ENCODE measurements at places on chromosomes 5 and 9. TPM values are rescaled to one million over a fixed set of nuclear protein-coding genes. Genes with fewer than 3 reads are reported as not detected.
A peak's percentile ranks its signal among the peaks of the same experiment; 100 is the strongest.

GRCh38 chr5:58043032-58043945 is 416.6 kb downstream of the PLK2 start:
- peak; percentile 44 for DNase-seq
- no peak overlapping the region for H3K4me3 ChIP-seq
- H3K27me3 ChIP-seq, result no peaks in the 10 kb centered on the region

GRCh38 chr9:113475031-113475430 is 11.5 kb downstream of the RGS3 start:
- no peaks in the 10 kb centered on the region for H3K36me3 ChIP-seq
- no peak overlapping the region for H3K4me3 ChIP-seq
- H3K27ac ChIP-seq, result no peak overlapping the region

GRCh38 chr9:111975709-111976108 is 79.1 kb downstream of the UGCG start:
- H3K4me3 ChIP-seq, result no peak overlapping the region
- H3K27ac ChIP-seq, result no peak overlapping the region
- H3K27me3 ChIP-seq, result peaks cover 2% of the 10 kb centered on the region

GRCh38 chr9:20225826-20226225 is 396.5 kb downstream of the MLLT3 start:
- DNase-seq, result no peak
- no peaks in the 10 kb centered on the region for H3K4me1 ChIP-seq

GRCh38 chr5:149143470-149143869 is 2.2 kb downstream of the ABLIM3 start:
- H3K36me3 ChIP-seq, result no peaks in the 10 kb centered on the region
- H3K4me1 ChIP-seq, result peaks cover 24% of the 10 kb centered on the region

DNA sequence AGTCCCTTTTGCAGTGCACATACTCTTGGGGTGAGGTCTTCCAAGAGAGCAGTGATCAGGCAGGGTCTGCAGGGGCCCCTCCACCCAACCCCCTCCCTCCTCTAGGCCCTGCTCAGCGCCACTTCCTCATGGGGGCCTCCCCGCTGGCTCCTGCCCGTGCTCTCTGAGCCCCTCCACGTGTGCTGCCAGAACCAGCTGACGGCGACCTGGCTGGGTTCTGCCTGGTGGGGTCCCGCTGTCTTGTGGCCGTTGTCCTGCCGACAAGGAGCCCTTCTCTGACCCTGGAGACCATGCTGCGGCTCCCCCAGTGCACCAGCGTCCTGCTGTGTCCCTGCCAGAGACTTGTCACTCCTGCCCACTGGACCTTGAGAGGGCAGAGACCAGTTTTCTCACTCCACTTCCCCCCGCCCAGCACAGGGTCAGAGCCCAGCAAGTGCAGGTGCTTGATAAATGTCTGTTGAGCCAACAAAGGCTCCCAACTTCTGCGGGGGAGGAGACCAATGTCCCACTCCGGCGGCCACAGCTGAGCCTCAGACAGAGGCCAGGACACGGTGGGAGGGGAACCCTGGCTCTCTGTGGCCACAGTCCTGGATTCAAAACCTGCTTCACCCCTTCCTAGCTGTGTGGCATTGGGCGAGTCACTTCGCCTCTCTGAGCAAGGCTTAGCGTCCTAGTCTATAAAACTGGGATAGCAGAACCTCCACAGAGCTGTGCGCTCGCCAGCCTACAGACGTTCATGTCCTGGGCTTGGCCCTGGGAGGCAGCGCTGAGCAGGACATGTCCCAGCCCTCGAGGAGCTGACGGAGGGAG is 24.8 kb downstream of the SARDH start:
- H3K4me1 ChIP-seq, result peaks cover 48% of the 10 kb centered on the region
- no peak for DNase-seq
- H3K27me3 ChIP-seq, result no peaks in the 10 kb centered on the region
- H3K27ac ChIP-seq, result no peak overlapping the region
- no peak overlapping the region for H3K4me3 ChIP-seq

DNA sequence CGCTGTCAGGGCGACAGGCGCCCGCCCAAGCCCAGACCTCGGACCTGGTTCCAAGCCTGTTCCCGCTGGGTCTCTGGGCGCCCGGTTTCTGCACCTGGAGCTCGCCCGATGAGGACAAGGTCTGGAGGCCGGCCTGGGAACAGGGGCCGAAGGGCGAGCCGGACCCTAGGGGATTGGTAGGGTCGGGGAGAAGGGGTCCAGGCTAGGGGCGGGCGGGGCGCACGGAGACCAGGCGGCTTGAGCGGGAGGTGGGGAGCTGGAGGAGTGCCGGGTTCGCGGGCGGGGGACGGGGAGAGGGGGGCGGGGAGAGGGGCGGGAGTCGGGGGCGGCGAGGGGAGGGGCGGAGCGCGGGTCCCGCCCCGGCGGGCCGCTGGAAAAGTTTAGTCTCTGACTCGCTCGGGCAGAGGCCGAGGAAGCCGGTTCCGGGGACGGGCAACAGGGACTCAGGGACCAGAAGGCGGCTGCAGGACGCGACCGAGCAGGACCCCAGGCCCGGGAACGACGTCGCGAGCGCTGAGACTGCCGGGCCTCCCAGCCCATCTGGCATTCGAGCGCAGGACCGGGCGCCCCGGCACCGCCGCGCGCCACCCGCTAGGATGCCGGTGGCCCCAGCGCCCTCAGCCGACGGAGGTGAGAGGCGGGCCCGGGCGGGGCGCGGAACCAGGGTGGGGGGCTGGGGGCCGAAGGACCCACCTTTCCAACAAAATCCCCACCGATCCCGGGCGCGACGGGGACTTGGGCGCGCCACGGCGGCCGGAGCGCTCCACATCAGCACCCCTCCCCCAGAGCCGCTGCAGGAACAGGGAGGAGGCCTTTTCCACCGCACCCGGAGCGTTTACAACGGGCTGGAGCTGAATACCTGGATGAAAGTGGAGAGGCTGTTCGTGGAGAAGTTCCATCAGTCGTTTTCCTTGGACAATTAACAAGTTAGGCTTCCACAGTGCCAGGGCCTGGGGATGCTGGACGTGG is at the start of gene S1PR3:
S1PR3 (plus strand) TSS at position 403 of the 969 bp plus-strand sequence. CDS start 9,733 bp downstream, outside the sequence.
- no peaks in the 10 kb centered on the region for H3K27me3 ChIP-seq
- H3K4me3 ChIP-seq, result peak within 1 kb of the TSS; percentile 98
- peaks cover 10% of the 10 kb centered on the region for H3K36me3 ChIP-seq
- H3K27ac ChIP-seq, result peak within 1 kb of the TSS; percentile 16
- DNase-seq, result no peak

- H3K27ac ChIP-seq, result no peak overlapping the region
- no peak for DNase-seq
- H3K4me3 ChIP-seq, result no peak overlapping the region
- H3K4me1 ChIP-seq, result no peaks in the 10 kb centered on the region
Observed at GRCh38 chr5:1497795-1498622, 25.8 kb downstream of the LPCAT1 start.

GRCh38 chr5:61322738-61323725 is 9.0 kb upstream of the ZSWIM6 start:
- H3K4me1 ChIP-seq, result peaks cover 26% of the 10 kb centered on the region
- no peaks in the 10 kb centered on the region for H3K36me3 ChIP-seq
- DNase-seq, result no peak
- H3K4me3 ChIP-seq, result no peak overlapping the region
- H3K27ac ChIP-seq, result peak overlapping the region; percentile 21
- no peaks in the 10 kb centered on the region for H3K27me3 ChIP-seq

DNA sequence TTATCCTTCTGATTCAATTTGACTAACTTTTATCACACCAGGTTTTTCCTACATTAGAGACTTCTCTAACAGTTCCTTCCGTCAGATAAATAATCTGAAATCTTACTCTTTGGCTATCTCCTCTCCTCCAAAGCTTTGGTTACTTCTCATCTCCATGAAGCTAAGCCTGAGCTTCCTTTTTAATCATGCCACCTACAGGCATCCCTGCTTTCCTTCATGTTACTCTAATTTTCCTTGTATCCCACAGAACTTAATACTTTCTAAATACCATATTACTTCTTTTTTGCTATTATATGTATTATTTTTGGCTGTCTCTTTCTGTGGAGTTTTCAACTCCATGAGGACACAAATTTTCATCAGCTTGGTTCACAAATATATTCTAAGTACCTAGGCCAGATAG is 49.7 kb downstream of the C9 start:
- no peaks in the 10 kb centered on the region for H3K4me1 ChIP-seq
- no peaks in the 10 kb centered on the region for H3K27me3 ChIP-seq
- no peak overlapping the region for H3K27ac ChIP-seq
- no peak overlapping the region for H3K4me3 ChIP-seq

GRCh38 chr5:160260881-160261815 is 31.8 kb downstream of the FABP6 start:
- H3K27me3 ChIP-seq, result no peaks in the 10 kb centered on the region
- peak; percentile 97 for DNase-seq
- H3K4me3 ChIP-seq, result no peak overlapping the region
- H3K4me1 ChIP-seq, result peaks cover 16% of the 10 kb centered on the region

DNA sequence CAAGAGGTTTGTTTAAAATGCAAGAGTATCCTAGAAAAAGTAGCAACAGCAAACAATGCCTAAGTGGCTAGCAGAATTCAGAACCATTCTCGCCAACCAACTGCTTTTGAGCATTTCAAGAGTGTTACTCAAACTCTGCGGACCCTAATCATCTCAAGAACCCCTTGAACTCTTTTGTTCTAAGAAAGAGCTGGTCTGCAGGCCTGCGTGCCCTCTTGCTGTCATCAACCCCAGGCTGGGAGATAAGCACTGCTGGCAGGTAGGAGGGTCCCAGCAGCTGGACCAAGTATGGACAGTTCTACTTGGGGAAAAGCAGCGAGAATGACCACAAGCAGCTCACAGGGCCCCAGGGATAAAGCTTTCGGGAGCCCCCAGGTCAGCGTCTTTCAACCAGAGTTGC is 38.3 kb downstream of the MYO10 start:
- no peaks in the 10 kb centered on the region for H3K27me3 ChIP-seq
- H3K4me1 ChIP-seq, result peaks cover 39% of the 10 kb centered on the region
- H3K36me3 ChIP-seq, result no peaks in the 10 kb centered on the region
- H3K4me3 ChIP-seq, result no peak overlapping the region
- DNase-seq, result no peak
- peak overlapping the region; percentile 25 for H3K27ac ChIP-seq

DNA sequence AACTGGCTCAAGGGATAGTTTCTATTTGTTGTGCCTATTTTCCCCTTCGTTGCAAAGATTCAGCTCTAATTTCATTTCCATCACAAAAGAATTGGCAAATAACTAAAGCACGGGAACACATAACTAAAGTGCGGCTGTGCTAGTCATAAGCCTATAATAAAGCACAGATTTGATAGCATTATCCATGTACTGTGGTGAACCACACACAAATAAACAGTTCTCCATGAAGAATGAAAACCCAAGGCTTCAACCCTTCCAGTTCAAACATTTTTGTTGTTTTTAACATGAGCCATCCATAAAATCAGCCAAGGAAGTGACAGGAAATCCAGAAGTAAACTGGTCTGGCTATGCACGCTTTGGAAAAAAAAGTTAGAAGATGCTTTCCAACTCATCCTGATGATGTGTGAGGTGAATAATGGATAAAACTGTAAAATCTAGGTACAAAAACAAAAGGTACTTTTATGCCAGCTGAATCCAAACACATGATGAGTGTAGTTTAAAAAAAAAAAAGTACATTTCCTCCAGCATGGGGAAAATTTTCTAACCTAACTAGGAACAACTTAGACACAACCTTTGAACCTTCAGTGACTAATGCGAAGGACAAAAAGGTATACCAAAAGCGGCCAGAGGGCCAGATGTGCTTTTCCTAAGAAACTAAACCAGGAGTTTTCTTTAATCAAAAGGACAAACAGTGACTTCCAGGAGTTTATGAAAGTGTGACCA is 10.2 kb downstream of the ZNF608 start:
- peak; percentile 94 for DNase-seq
- H3K27me3 ChIP-seq, result peaks cover 5% of the 10 kb centered on the region
- H3K4me1 ChIP-seq, result peaks cover 21% of the 10 kb centered on the region

- peak overlapping the region; percentile 89 for H3K27ac ChIP-seq
- H3K36me3 ChIP-seq, result peaks cover 3% of the 10 kb centered on the region
- no peaks in the 10 kb centered on the region for H3K27me3 ChIP-seq
- H3K4me3 ChIP-seq, result no peak overlapping the region
- DNase-seq, result peak; percentile 64
Observed at GRCh38 chr5:139690064-139690802, 42.1 kb downstream of the CXXC5 start.

- H3K27ac ChIP-seq, result no peak overlapping the region
- DNase-seq, result no peak
- no peaks in the 10 kb centered on the region for H3K4me1 ChIP-seq
- no peaks in the 10 kb centered on the region for H3K27me3 ChIP-seq
Observed at GRCh38 chr5:83401122-83401731, 70.3 kb upstream of the VCAN start.

GRCh38 chr9:80605129-80605528 is 1033.4 kb downstream of the TLE4 start:
- H3K27me3 ChIP-seq, result no peaks in the 10 kb centered on the region
- no peaks in the 10 kb centered on the region for H3K4me1 ChIP-seq
- DNase-seq, result peak; percentile 47
- no peak overlapping the region for H3K4me3 ChIP-seq

- no peak overlapping the region for H3K4me3 ChIP-seq
- no peaks in the 10 kb centered on the region for H3K36me3 ChIP-seq
- H3K27ac ChIP-seq, result no peak overlapping the region
- H3K4me1 ChIP-seq, result no peaks in the 10 kb centered on the region
Observed at GRCh38 chr5:170562875-170563228, 59.0 kb downstream of the KCNIP1 start.

ADAMTS6 gene
- 37.1 TPM for total RNA-seq

RNF183 gene
- not detected for total RNA-seq

MEF2C gene
- 20.5 TPM for total RNA-seq

DMXL1 gene
- 24.5 TPM for total RNA-seq

SPATA31A3 gene
- total RNA-seq, result not detected

MYOT gene
- total RNA-seq, result not detected

PDCD1LG2 gene
- total RNA-seq, result 8.8 TPM

ADCY2 gene
- total RNA-seq, result 5.7 TPM

DMAC1 gene
- total RNA-seq, result 44.0 TPM

TMEM174 gene
- total RNA-seq, result not detected

PLAC8L1 gene
- total RNA-seq, result 2.7 TPM

Measured in astrocyte (in vitro differentiated cells and primary cell).